GM12891 (cell line): ENCODE measurements at places on chromosomes 2 and 18.

- no peak for DNase-seq
Observed at GRCh38 chr2:39728941-39729351, 50.1 kb downstream of the THUMPD2 start.

GRCh38 chr2:22274661-22275060, 1110.3 kb upstream of the KLHL29 start:
- no peak for DNase-seq

DNA sequence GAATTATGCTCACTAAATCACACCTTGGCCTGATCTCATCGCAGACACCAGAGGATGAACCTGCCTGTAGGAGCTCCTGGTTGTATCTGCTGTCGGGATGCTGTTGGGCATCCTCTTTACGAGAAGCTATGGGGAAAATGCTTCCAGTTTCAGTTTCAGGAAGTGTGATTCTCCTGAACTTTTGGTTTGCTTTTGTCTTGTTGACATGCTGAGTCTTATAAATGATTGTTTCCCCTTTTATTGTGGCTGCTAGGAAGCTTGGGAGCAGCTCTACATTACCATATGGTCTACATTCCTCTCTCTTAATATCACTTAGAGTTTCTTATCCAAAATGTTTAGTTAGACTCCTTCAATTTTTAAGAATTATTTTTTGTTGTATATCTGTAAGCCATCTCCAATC, 227.5 kb downstream of the MTX2 start:
- DNase-seq, result no peak

GRCh38 chr2:56681659-56682396, 498.0 kb downstream of the CCDC85A start:
- DNase-seq, result no peak

GRCh38 chr2:12451726-12452125, 265.0 kb upstream of the TRIB2 start:
- no peak for DNase-seq

GRCh38 chr2:63058921-63059792, 8.5 kb downstream of the OTX1 start:
- DNase-seq, result no peak

GRCh38 chr2:105139556-105140239, 101.8 kb downstream of the MRPS9 start:
- DNase-seq, result no peak

- DNase-seq, result no peak
Observed at GRCh38 chr2:238504181-238504931, 77.6 kb downstream of the ASB1 start.

GRCh38 chr2:148896136-148896535, 21.1 kb downstream of the KIF5C start:
- no peak for DNase-seq

DNA sequence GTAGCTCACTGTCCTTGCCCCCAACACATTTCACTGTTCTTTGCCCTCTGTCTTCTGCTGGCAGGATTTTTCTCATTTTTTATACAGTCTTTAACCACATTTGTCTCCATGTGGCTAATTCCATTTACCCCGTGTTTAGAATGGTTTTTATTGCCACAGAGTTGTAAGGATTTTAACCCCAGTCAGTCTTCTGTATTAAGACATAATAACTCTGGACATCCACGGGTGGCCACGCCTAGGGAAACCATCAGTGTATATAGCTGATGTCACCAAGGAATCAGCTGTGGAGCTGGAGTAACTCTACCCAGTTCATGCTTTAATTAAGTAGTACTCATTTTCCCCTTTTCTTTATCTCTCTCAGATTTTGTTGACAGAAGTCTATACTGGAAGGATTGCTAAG, 139.8 kb downstream of the MAP4K4 start:
- DNase-seq, result no peak

- DNase-seq, result no peak
Observed at GRCh38 chr2:128403814-128404708, 85.4 kb upstream of the HS6ST1 start.

GRCh38 chr2:138777996-138778395, 2.2 kb downstream of the NXPH2 start:
- no peak for DNase-seq

GRCh38 chr2:104049981-104050380, 803.9 kb upstream of the POU3F3 start:
- no peak for DNase-seq

GRCh38 chr18:33034945-33035344, 262.1 kb upstream of the KLHL14 start:
- DNase-seq, result no peak

DNA sequence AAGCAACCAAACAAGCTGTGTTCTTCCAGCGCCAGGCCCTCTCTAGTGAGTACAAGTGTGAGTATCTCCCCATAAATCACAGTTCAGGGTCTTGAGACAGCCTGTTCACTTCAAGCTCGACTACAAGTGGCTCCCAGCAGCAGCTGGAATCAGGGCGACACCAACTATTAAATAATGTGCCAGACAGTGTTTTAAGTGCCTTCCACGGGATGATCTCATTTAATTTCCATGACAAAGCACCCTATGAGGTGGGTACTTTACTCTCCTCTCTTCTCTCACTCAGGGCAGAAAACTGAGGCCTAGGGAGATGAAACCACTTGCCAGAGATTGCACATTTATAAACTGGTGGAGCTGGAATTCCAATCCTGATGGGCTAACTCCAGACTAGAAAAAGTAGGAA, 2.6 kb upstream of the FAM136A start:
- DNase-seq, result no peak

DNA sequence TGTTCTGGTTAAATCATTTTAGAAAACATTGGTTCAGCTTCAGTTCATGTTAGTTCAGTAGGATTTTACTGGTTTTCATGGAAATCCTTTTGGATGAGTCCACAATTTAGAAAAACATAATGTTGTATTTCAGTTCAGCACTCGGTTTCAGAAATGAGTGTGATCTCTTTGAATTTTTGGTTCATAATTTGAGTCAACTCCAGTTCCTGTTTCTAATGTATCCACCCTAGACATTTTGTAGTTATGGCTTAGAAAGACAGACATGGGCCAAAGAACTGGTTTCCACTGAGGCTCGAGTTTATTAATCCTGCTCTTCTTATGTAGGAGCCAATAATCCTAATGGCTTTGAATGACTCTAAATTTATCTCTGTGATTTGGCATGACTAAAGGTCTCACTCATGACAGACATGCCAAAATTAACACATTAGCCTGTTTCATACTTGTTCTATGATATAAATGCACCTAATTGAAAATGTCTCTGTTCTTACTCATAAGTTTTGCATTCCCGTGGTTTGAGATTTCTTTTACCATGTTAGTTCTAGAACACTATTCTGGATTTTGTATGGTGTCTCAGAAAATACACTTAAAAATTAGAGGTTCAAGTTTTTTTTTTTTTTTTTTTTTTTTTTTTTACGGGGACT, 82.3 kb upstream of the SPRED2 start:
- DNase-seq, result peak; percentile 41
